AG10803 (cell line): ENCODE measurements at places on chromosomes 1 and 21.

GRCh38 chr1:179169616-179170467 is 59.6 kb downstream of the ABL2 start:
- DNase-seq = peak; percentile 88

- no peak for DNase-seq
Measured at GRCh38 chr1:84206375-84206774, 62.3 kb downstream of the PRKACB start.

GRCh38 chr1:225817611-225818061 is 7.7 kb downstream of the EPHX1 start:
- peak; percentile 95 for DNase-seq

GRCh38 chr1:95451054-95451453 is 217.0 kb downstream of the RWDD3 start:
- no peak for DNase-seq

- no peak for DNase-seq
Measured at GRCh38 chr1:36161641-36162531, 5.9 kb downstream of the MAP7D1 start.

DNA sequence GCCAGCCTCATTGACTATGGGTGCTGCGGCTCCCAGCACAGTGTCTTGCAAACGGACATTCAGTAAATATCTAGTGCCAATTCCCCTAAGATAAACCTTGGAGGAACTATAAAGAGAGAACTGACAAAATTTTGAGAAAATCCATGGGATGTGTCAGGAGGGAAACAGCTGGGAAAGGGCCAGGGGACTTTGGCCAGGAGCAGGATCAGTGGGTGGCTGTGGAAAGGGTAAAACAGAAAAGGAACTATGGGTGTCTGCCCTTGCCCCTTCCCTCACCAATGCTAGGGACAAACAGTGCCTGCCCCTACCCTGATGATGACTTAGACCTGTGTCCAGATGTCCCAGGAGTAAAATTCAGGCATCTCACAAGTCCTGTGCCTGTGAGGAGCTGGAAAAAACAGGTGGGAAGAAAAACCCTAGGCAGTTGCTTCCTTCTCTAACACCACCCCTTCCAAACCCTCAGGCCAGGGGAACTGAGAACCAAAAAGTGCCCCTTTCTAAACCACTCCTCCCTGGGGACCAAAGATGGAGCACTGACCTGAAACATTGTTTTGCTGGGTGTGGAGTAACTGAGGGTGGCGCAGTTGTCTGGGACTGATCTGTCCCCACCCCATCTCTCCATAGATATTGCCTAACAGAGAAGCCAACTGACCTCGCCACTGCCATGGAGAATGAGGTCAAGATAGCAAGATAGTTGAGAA is 22.1 kb upstream of the IFNAR2 start:
- no peak for DNase-seq

- DNase-seq = peak; percentile 69
Measured at GRCh38 chr1:66282343-66282852, 251.6 kb upstream of the SGIP1 start.

GRCh38 chr1:22754106-22754768 is 43.6 kb downstream of the EPHB2 start:
- DNase-seq = no peak

DNA sequence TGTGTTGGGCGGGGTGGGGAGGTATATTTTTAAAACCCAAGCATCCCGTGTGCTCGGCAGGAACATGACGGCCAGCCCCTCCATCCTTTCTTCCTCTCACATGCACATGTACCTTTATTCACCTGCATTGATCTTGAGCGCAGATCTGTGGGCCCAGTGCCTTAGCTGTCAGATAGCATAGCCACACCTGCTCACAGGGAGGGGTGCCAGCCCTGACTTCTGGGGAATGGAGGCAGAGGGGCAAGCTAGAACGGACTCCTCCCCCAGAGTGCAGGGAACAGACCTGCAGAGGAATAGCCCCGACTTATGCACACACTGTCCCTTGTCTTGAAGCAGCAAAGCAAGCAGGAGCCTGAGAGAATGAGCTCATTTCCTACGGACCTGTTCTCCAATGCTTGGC is 56.1 kb downstream of the DESI2 start:
- no peak for DNase-seq
